ENCODE measurements at places on chromosomes 2 and 18.
A peak's percentile ranks its signal among the peaks of the same experiment; 100 is the strongest.

GRCh38 chr18:2846636-2847316 is at the start of gene EMILIN2:
TSS of gene EMILIN2 (plus strand) at chr18:2847006. CDS start at chr18:2847189, 183 bp downstream.
- DNase-seq: no peak

- no peak for DNase-seq
Measured at GRCh38 chr2:98419544-98419943, 25.1 kb upstream of the INPP4A start.

DNA sequence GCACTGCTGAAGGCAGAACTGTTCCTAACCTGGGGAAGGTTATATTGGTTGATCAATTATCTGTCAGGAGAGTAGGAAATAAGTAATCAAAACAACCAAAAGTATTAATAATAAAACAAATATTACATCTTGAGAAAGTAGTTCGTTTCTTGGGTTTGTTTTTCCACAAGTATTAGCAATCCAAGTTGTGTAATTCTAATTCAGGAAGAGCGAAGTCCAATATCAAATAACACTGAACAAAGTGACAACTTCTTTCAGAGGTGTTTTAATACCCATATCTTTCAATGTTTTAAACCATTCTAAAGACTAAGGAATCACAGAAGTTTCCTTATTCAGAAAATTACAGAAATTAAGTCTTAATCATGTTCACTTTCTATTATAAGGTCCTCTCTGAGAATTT is 34.6 kb upstream of the NFU1 start:
- DNase-seq: no peak

- no peak for DNase-seq
Measured at GRCh38 chr2:176638167-176639015, 369.1 kb downstream of the MTX2 start.

- peak; percentile 60 for DNase-seq
Measured at GRCh38 chr18:23131693-23132319, 3.5 kb upstream of the CABLES1 start.

GRCh38 chr2:180115675-180116074 is 108.6 kb upstream of the CWC22 start:
- no peak for DNase-seq

- DNase-seq: no peak
Measured at GRCh38 chr2:105827351-105828096, 82.8 kb downstream of the NCK2 start.

DNA sequence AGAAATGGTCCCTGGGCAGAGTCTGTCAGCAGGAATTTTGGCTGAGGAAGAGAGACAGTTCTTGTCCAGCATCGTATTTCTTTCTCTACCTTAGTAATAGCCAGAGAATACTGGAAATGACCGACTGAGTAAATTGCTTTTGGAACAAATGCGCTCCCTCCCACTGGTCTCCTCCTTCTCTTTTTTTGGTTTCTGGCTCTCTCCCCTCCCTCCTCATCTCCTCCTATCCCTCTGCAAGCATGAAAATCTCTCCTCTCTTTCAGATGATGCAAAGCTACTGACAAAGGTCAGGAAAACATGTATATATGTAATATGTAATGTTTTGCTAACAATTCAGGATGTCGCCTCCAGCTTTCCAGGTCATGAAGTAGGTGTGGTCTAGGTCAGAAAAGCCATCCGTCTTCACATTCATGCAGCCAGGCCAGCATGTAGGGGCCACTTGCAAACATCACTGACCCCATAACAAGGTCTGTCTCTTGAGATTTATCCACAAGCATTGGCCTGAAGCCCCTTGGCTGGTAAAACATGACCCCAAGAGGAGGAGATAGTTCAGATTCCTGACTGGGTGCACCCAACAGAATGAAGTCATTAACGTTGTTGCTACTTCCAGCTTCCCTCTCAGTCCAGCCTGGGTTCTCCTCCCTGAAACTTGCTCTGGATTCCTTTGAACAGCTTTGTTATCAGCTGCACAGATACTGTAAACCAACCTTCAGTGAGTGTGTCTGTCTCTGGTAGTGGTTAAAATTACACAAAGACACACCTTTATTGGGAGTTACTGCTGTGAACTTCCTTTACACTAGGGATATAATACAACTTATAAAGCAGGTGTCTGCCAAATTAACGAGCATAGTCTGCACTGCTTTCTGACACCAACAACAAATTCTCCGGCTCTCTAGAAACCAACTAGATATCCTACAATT is 864.4 kb upstream of the KLHL29 start:
- no peak for DNase-seq

DNA sequence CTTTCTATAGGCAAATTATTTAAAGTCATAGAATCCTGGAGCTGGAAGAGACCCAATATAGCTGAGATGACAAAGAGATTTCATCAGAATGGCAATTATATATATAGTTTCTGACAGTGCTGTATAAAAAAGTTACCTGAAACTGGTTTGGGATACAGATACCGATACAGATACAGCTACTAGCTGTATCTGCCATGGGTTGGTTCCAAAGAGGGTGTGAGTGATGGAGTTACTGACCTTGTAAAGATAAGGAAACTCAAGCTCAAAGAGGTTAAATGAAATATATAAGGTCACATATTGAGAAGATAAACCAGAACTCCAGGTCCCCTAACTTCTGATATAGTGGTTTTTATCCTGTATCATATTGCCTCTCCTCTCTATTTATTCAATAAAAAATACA is 10.9 kb downstream of the PELI1 start:
- no peak for DNase-seq

- DNase-seq: no peak
Measured at GRCh38 chr2:137348301-137348700, 583.0 kb downstream of the THSD7B start.

- no peak for DNase-seq
Measured at GRCh38 chr2:172986040-172986439, 89.6 kb upstream of the MAP3K20 start.

- no peak for DNase-seq
Measured at GRCh38 chr2:234258562-234259141, 208.2 kb downstream of the SPP2 start.

DNA sequence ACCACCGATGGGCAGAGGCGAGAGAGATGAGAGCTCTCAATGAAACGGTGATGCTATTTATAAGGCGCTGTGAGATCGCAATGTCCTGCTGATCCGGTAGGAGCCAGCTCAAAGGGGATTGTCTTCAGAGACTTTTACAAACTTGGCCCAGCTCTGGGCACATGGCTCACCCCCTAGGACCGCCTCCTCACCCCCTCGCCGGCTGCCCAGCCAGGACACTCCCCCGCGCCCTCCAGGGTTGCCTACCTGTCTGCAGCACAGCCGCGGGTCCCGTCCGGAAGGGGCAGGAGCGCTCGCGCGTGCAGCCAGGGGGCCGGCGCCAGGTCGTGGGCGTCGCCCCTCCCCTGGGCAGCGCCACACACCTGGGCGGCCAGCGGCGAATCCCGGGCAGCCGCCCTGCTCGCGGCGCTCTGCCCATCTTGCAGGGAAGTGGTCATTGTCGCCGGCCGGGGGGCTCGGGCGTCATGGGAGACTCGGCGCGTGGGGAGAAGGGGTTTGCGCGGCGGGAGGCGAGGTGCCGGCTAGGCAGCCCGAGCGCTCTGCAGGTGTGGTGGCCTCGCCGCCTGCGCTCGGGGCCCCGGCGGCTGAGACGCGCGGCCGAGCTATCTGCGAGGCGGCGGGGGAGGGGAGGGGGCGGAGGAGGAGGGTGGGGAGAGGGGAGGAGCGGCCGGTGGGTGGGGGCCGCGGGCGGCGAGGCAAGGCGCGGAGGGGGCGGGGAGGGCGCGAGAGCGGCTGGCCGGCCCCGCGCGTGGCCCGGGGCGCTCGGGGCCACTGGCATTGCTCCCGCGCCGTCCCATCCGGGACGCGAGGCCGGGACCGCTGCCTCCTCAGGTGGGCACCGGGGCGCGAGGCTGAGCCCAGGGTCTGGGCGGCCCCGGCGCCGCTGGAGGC is at the start of gene GRB14:
Gene GRB14, minus strand, starts transcription at position 610 of the 891 bp plus-strand sequence. Its CDS starts 173 bp downstream, at position 437.
- no peak for DNase-seq

DNA sequence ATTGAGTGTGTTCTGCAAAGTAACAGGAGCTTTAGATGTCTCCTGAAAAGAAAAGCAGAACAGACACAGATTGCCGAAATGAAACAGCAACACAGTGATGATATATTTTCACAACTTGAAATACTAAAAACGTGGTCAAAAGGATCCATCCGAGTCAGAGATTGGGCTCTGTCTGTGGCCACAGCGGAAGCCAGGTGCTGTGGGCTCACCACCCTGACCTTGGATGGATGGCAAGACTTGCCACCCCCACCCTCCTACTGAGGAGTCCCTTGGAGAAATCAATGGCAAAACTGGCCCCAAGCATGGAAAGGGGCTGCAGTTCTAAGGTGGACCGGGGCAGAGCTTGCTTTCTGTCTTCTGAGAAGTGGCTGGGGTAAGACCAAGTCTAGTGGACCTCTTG is 31.4 kb upstream of the ACKR3 start:
- no peak for DNase-seq

DNA sequence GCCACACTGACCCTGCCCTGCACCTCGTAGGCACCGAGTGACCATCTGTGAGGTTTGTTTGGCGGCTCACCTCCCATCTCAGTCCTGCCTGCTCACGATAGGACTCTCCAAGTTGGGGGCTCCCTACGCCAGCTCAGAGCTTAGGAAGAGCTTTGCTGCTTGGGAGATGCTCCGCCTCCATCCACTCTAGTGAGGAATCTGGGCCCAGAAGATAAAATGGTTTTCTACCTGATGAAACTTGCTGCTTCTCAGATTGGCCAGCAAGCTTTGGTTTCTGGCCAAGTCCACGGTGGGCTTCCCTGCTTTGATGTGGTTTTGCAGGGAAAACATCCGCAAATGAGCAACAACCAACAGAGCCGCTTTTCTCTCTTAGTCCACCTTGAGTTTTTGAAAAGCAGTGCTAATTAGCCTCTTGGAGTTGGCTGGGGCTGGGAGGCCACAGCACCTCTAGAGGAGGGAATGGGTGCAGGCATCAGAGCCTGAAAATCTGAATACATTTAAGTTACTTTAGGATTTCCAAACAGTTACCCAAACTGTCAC is 42.2 kb downstream of the THNSL2 start:
- no peak for DNase-seq

GRCh38 chr18:45081566-45082181 is 401.0 kb downstream of the SETBP1 start:
- no peak for DNase-seq

GRCh38 chr2:232342635-232343565 is 35.7 kb upstream of the ALPP start:
- DNase-seq: no peak

- no peak for DNase-seq
Measured at GRCh38 chr2:209936106-209936666, 66.3 kb upstream of the RPE start.

- DNase-seq: no peak
Measured at GRCh38 chr2:27320958-27321543, 1.8 kb downstream of the MPV17 start.

- DNase-seq: no peak
Measured at GRCh38 chr18:60174832-60175231, 197.7 kb downstream of the MC4R start.

GRCh38 chr2:165067643-165068486 is 112.5 kb upstream of the SLC38A11 start:
- no peak for DNase-seq

GRCh38 chr18:3175195-3175758 is 44.5 kb downstream of the MYOM1 start:
- no peak for DNase-seq

- no peak for DNase-seq
Measured at GRCh38 chr2:26326514-26326913, 19.4 kb upstream of the SELENOI start.

- no peak for DNase-seq
Measured at GRCh38 chr2:168583064-168583709, 127.1 kb downstream of the CERS6 start.

DNA sequence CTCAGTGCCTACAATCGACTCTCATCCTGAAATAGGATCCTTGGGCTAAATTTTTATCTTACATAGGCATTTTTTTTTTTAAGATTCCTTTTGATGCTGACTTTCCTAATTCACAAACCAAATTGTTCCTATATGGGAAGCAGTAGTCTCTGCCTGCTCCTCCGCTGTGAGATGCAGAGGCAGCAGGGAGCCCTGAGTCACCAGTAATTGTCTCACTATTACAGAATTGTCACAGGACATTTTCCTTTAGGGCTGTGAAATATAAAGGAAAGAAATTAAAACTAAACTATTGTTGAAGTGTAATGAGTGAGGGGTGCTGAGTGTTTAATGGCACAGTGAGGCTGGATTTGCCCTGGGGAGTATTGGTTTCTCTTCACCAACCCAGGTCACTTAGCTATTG is 63.8 kb downstream of the MYO3B start:
- no peak for DNase-seq

- no peak for DNase-seq
Measured at GRCh38 chr2:70698847-70699246, 69.2 kb downstream of the ADD2 start.

DNA sequence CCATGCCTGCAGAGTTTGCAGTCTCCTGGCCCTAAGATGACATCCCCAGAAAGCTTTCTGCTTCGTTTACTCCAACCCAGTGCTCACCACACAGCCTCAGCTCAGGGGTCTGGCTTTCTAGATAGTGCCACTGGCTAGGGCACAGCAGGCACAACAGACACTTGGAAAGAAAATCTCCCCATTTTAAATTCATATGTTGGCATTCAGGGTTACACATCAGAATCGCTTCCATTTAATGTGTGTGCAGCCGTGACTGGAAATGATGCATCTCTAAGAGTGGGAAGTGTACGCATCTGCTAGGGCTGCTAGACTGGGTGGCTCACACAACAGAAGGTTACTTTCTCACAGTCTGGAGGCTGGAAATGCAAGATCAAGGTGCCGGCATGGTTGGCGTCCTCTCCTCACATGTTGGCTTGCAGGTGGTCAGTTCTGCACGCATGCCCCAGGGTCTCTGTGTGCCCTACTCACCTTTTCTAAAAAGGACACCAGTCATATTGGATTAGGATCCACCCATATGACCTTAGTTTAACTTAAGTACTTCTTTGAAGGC is 329.4 kb upstream of the RAB12 start:
- no peak for DNase-seq

- no peak for DNase-seq
Measured at GRCh38 chr2:224959556-224959955, 82.7 kb downstream of the DOCK10 start.

GRCh38 chr2:219998107-219998506 is 370.7 kb downstream of the SLC4A3 start:
- no peak for DNase-seq

DNA sequence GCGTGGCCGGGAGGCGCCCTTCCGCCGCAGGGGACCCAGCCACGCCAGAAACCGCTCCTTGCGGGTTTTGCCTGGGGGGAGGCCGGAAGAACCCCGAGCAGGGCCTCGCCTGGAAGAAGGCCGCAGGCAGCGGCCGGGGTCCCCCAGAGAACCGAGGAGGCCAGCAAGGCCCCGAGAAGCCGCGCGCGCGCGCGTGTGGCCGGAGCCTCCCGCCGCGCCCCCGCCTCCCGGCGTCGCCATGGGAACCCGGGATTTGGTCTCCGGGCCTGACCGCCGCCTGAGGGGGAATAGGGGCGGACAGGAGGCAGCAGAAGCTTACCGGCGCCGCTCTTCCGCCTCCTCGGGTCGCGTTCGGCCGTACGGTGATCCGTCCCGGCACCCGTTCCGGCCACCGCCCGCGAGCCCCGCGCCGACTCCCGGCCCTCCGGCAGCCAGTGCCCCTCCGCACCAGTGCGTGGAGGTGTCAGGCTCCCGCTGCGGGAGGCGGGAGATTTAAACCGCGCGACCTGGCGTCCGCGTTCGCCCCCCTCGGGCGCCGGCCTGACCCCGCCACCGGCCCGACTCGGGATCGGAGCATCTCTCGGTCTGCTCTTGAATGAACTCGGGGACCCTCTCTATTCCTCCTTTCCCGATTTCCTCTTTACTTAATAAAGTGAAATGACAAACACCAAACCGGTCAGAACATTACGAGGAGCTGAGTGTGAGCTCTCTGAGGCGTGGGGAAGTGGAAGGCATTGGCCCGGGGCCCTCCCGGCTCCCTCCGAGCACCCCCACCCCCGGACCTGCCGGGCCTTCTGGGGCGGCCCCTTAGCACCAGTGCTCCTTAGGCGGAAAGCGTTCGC is at the start of gene ICA1L:
Gene ICA1L, minus strand, starts transcription at position 467 of the 842 bp plus-strand sequence. CDS start 42,757 bp downstream, outside the sequence.
- DNase-seq: peak; percentile 27

- no peak for DNase-seq
Measured at GRCh38 chr2:31434911-31435310, 20.4 kb upstream of the XDH start.
